ENCODE measurements at places on chromosomes 11 and 22.
A peak's percentile ranks its signal among the peaks of the same experiment; 100 is the strongest.

DNA sequence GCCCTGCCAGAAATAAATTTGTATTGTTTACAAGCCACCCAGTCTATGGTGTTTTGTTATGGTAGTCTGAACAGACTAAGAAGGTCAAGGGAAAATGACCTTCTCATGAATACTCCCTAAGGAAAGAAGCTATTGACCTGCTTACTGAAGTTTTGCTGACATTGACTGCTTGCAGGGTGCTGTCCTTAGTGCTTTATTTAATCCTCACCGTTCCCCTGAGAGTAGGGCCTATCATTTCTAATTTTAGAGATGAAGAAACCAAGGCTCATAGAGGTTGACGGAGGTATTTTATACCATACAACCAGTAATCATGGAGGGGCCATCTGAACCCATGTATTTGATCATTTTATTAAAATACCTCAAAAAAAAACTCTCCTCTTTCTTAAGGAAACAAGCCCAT, 66.7 kb upstream of the INCENP start:
- no peak for DNase-seq

GRCh38 chr11:12473381-12473780, 96.0 kb downstream of the PARVA start:
- DNase-seq: no peak

GRCh38 chr22:45814198-45814597, 142.6 kb downstream of the ATXN10 start:
- no peak for DNase-seq

DNA sequence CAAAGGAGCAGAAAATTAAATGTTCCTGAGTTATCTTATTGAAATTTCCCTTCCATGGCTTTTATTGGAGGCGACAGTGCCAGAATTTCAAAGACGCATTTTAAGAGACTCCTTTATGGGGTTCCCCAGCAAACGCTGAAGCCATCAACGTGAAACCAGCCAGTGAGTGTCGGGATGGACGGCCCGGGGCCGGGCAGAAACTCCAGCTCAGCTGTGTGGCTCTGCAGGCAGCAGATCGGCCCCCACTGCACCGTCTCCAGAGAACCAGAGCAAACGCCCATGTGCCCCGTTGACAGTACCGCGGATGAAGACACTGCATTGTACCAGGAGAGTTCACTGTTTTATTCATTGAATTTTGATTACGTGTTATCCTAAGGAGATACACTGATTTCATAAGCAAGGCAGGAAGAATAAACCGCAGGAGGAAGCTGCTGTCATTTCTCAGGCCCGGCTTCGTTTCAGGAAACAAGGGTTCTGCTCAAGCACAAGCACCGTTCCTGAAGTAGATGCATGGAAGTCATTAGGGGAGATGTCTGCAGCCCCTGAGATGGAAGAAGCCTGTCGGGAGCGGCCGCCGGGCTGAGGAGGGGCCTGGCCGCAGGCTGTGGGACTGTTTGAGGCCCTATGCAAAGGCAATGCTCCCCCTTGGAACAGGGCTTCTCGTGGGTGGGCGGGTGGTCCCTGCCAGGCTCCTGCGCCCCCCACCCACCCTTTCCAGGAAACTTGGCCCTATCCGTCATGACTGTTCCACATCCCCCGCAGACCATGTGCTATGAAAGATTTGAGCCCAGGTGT, 639.7 kb downstream of the TBC1D22A start:
- DNase-seq: no peak

GRCh38 chr22:32618441-32619140, 144.0 kb downstream of the FBXO7 start:
- no peak for DNase-seq

- DNase-seq: no peak
Measured at GRCh38 chr11:87039371-87039770, 1.6 kb downstream of the TMEM135 start.

DNA sequence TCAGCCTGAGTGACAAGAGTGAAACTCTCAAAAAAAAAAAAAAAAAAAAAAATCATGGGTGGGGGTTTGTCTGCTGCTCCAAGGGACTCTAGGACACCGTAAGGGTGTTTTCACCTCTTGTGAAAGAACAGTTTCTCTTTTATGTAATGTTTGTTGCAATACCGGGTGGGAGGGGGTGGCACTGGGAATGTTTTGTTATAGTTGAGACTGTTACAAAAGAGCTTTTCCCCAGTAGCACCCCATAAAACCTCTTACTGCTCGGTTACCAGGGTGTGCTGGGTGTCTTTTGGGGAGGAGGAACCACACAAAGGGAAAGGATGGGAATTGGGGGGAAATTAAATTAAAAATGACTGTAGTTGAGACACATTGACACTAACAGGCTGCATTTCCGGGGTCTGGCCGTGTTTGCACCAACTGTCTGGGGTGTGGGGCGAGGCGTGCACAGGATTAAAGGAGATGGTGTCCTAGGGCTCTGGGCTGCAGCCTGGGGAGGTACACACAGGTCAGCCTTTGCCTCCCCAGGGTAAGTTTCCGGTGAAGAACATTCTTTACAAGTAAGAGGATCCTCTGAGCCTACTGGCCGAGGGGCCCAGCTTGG, 1.6 kb downstream of the NFAM1 start:
- DNase-seq: no peak

DNA sequence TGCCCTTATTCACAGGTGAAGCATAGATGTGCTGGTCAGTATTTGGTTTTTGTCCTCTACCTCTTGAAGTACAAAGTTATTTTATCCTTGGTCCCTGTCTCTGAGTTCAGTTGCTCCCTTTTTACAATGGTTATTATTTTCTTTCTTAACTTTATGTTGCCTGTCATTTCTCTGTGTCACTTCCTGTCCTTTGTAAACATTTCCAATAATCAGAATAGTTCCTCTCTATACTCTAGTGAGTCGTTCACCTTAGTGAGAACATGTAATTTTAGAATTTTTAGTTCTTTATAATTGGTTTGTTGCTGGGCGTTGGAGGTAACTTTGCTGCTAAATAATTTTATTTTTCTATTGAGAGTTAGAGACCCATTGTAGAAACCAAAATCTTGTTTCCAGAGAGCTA, 16.0 kb downstream of the CSTPP1 start:
- no peak for DNase-seq

- no peak for DNase-seq
Measured at GRCh38 chr22:30116362-30117117, 36.3 kb downstream of the HORMAD2 start.

DNA sequence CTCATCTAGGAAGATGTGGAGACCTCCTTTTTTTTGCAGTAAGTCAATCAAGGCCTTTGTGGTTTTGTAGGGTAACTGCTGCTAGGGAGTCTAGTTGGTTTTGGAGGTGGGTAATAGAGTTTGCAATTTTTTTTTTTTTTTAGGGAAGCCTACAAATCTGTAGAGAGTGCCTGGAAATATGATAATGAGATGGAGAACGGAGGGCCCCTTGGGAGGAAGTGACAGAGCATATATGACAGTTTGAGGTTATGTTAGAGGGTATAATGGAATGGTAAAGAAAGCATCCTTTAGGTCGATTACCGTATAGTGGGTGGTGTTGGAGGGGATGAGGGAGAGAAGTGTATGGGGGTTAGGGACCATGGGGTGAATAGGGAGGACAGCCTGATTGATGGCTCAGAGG, 98.3 kb downstream of the ELP4 start:
- no peak for DNase-seq

GRCh38 chr11:109641549-109641948, 219.6 kb downstream of the C11orf87 start:
- no peak for DNase-seq

DNA sequence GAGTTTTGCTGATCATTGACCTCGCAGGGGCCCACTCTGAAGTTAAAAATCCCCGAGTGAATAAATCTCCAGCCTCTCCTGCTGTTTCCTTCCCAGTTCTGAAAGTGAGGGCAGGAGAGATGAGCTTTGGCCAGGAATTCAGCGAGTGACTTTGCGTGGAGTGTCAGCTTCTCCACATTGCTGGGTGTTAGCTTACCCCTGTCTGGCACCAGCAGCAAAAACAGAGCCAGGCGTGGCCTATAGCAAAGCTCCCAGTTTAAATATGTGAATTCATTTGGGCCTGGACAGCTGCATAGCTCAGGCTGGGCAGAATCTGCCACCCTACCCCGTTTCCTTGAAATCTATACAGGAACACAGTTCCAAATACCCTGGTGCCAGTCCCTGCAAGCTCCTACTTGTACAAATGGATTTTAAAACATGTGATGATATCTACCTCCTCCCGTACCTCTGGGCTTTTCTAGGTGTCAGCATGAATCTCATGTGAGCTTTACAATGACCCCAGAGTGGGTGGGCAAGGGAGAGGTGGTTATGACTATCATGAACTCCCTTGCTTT, 25.6 kb downstream of the TIMP3 start:
- no peak for DNase-seq

DNA sequence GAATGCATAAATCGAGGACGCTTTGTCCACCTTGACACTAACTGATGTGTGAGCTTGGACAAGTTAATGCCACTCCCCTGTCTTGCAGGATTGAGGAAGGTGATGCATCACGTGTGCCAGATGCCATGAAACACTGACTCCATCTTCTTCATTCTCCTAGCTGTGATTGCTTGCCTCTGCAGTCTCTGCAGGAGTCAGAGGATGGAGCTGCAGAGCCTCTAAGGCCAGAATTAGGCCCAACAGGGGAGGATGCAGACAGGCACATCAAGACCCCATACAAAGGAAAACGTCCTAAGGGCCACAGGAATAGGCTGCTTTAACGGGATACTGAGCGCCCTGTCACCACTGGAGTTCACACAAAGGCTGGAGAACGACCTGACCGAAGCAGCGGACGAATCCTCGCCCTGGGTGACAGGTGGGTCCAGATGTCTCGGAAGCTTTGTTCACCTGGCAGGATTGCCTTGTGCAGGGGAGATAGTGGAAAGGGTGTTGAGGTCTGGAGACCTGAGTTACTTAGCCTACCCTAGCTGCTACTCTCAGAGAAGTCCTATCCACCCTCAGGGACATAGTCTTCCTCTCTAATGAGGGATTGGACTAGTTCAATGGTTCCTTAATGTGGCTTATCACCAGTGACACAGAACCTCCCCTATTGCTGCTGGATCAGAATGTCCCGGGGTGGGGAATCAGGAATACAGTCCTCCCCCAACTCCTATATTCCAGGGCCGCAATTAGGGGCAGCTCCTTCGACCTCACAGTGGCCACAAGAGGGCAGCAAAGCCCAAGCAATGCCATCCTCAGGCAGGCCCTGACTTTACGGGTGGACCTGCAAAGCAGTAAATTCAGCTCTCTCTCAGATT, 32.4 kb downstream of the DBX1 start:
- peak; percentile 63 for DNase-seq

GRCh38 chr11:63490551-63491239, at the start of gene PLAAT5:
Gene PLAAT5 (minus strand): TSS chr11:63491167. CDS start chr11:63491034, 133 bp downstream.
- no peak for DNase-seq

- no peak for DNase-seq
Measured at GRCh38 chr22:19218541-19219233, 40.2 kb upstream of the SLC25A1 start.

GRCh38 chr11:65742353-65742752, 21.8 kb upstream of the RNASEH2C start:
- DNase-seq: no peak

- DNase-seq: no peak
Measured at GRCh38 chr11:111733611-111734088, 32.5 kb downstream of the PPP2R1B start.

DNA sequence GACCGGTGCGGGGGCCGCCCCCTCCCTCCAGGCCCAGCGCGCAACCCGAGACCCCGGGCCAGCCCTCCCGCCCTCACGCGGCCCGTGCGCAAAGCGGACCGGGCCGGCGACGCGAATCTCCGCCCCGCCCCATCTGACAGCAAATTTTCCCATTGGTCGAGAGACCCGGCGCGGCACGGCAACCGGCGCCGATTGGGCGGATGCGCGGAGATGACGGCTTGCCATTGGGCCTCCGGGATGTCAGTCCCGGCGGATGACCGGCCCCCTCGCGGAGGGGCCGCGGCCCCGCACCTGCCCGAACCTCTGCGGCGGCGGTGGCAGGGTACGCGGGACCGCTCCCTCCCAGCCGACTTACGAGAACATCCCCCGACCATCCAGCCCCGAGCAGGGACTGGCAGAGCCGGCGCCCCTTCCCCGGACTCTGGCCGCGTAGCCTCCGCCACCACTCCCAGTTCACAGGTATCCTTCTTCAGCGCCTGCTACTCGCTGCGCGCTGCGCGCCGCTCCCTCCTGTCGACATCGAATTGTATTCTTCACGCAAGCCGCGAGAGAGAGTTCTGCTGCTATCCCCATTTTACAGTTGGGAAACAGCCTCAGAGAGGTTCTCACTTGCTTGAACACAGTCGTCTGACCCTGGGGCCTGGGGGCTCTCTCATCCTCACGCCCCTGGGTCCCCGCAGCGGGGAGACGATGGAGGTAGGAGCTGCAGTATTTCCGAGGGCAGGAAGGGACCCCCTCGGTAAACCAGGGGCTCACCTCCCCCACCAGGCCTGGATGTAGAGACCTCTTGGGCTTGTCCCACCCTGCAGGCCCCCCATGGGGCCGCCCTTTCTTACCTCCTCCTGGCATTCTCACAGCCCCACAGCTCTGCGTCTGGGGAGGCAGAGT, at the start of gene ARVCF:
TSS of gene ARVCF (minus strand) at position 90 of the 888 bp plus-strand sequence. CDS start 26,029 bp downstream, outside the sequence.
- DNase-seq: peak; percentile 79

DNA sequence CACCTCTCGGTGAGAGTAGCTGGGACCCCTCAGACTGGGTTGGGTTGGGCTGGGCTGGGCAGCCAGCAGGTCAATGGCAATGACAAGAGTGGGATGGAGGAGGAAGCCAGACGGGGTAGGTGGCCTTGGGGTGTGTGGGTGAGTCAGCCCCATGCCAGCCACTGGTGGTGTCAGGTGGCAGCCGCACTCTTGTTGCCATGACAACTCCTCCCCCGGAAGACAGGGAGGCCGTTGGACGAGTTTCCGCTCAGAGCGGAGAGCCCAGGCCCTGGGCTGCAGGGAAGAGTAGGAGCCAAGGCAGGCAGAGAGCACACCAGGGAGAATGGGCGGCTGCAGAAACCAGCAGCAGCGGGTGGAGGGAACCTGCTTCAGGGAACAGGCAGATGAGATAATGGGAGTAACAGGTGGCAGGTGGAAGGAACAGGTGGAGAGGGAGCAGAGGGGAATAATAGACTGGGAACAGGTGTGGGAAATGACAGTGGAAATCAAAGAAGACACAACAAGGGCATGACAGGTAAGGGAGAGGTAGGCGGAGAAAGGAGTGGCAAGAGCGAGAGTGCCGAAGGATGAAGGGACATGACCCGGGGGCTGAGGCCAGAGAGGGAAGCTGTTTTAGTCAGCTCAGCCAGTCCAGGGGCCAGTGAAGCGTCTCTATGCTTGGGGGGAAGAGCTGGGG, 8.7 kb downstream of the SPTBN2 start:
- DNase-seq: peak; percentile 94

GRCh38 chr22:31650391-31650790, 11.6 kb downstream of the PISD start:
- no peak for DNase-seq

- DNase-seq: no peak
Measured at GRCh38 chr11:118935376-118935775, 9.7 kb upstream of the BCL9L start.

- no peak for DNase-seq
Measured at GRCh38 chr11:59556917-59557348, 45.6 kb downstream of the OR4D9 start.

- no peak for DNase-seq
Measured at GRCh38 chr11:19244621-19245020, 3.9 kb upstream of the E2F8 start.

GRCh38 chr22:40178417-40179409, 988 bp downstream of the TNRC6B start:
- peak; percentile 18 for DNase-seq

- no peak for DNase-seq
Measured at GRCh38 chr22:23884140-23884539, 10.0 kb upstream of the MIF start.
